Suppressor macrophage treated with lipopolysaccharide for 1 hour (primary cell): ENCODE measurements at places on chromosomes 16 and 17.
A peak's percentile ranks its signal among the peaks of the same experiment; 100 is the strongest.

GRCh38 chr17:41500131-41500911, 5.1 kb downstream of the KRT13 start:
- peak; percentile 53 for DNase-seq

GRCh38 chr16:4690946-4691665, 2.3 kb upstream of the NUDT16L1 start:
- DNase-seq, result no peak

DNA sequence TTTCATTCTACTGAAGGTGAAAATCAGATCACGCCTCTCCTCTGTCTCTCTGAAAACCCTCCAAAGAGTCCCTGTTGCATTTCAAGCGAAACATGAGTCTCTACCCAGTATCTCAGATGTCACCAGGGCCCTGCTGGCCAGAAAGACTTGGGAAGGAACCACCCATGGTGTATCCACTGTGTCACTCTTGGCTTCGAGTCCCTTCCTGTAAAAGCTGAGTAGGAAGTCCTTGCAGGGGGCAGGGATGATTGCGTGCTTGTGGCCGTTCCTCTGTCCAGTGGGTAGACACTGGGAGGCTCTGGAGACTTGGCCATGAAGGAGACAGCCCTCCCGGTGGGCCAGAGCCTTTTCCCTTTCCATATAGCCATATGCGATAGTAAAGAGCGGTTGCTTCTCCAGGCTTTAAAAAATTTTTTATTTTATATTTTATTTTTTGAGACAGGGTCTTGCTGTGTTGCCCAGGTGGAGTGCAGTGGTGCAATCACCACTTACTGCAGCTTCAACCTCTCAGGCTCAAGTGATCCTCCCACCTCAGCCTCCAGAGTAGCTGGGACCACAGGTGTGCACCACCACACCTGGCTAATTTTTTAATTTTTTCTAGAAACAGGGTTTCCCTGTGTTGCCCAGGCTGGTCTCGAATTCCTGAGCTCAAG, 19.0 kb upstream of the RMI2 start:
- peak; percentile 75 for DNase-seq

GRCh38 chr17:4502466-4503154, 3.9 kb downstream of the SPNS2 start:
- DNase-seq, result no peak

GRCh38 chr17:12229335-12229734, 208.7 kb downstream of the MAP2K4 start:
- no peak for DNase-seq

DNA sequence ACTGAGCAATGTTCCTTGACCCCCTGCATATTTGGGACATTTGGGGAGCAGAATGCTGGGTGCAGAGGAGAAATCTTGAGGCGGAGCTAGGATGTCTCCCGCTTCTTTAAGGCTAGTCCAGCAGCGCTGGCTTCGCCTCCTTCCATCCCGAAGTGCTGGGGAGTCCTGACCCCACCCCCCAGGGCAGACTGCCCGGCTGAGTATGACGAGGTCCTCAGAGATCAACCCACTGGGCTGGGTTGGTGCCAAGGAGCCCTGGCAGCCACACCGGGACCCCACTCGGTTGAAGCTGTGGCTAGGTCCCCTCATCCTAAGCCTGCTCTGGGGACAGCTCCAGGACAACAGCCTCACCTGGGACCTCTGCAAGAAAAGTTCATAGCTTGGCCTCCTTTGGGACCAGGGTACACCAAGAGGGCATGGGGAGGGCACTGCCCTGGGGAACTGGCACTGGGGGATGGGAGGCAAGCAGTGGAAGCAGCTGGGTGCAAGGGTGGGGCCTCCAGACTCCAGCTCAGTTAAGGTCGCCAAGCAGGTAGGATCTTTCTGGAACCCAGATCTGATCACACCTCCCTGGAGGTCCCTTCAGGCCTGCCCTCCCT, 11.0 kb downstream of the RHBDF2 start:
- no peak for DNase-seq

DNA sequence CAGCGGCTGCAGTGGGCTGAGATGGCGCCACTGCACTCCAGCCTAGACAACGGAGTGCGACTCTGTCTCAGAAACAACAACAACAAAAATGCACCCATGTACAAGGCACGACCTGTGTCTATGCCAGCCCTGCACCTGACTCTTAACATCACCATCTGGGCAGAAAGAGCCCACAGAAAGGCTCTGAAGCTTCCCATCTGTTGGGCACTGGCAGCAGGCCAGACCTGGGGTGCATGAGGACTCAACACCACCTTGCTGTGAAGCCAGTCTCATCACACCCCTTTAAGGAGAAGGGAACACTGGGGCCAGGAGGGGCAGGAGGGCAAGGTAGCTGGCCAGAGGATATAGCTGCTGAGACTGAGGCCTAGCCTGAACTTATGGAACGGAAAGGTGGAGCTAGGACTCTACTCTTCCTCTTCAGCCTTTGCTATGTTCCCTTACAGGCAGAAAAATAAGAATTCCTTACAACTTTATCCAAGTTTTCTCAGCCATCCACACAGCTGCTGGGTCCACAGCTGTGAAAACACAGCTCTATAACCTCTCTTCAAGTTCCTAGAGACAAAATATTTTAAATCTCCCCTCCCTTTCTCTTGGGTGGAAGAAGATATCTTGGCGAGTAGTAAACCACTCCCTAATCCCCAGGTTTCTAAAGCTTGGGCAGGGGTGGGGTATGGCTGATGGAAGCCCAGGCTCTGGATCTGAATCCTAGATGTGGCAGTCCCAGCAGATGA, 2.8 kb downstream of the ELOB start:
- no peak for DNase-seq

GRCh38 chr17:26782153-26782552, 511.8 kb upstream of the WSB1 start:
- no peak for DNase-seq

DNA sequence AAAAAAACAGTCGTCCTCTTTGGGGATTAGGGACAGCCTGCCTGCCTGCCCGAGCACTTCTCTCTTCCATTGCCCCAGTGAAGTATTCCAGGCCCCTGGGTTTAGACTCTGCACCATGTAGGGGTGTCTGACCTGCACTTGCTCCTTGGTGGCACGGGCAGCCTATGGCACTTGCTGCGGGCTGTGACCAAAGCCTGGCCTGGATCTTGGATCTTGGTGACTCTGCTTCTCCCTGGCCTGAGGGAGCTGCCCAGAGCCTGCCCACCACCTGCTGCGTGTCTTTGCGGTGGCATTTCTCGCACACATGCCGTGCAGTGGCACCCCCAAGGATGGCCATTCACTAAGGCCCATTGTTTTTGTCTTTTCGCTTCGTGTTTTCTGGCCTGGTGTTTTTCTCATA, 6.1 kb upstream of the STH start:
- no peak for DNase-seq

- DNase-seq, result no peak
Observed at GRCh38 chr16:27529962-27530361, 19.8 kb downstream of the GTF3C1 start.

DNA sequence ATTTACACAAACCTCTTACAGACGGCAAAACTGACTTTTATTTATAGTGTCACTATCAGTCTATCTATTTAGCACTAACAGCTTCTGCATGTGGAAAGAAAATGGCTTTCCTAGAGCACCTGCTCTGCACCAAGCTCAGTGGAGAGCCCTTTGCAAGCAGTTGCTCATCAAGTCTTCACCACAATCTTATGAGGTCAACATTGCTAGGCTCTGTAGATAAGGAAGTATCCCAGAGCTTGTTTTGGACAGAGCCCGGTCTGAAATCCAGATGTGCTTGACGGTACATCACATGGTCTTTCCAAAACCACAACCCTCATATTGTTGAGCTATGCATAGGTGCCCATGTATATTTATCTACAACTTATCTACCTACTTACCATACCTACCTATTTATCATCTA, 572.7 kb upstream of the CDH5 start:
- DNase-seq, result no peak

DNA sequence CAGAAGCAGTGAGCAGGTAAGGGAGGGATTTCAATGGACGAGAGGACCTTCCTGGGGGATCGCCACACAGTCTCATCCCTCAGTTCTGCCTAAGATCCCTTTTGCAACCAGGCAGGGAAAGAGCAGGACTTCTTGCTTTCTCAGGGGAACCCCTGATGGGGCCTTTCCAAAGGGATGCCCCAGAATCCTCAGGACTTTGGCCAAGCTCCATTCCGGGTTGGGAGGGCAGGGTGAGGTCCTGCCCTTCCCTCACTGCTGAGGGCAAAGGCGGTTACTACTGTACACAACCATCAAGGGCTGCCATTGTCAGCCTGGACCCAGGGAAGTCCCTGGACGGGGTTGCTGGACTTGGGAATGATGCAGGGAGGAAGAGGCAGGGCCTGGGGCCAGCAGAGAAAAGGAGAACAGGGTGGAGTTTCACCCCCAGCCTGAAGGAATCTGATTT, 9.7 kb downstream of the PRR29 start:
- DNase-seq, result peak; percentile 50

- DNase-seq, result no peak
Observed at GRCh38 chr16:47976636-47977210, 179.1 kb downstream of the ABCC12 start.

DNA sequence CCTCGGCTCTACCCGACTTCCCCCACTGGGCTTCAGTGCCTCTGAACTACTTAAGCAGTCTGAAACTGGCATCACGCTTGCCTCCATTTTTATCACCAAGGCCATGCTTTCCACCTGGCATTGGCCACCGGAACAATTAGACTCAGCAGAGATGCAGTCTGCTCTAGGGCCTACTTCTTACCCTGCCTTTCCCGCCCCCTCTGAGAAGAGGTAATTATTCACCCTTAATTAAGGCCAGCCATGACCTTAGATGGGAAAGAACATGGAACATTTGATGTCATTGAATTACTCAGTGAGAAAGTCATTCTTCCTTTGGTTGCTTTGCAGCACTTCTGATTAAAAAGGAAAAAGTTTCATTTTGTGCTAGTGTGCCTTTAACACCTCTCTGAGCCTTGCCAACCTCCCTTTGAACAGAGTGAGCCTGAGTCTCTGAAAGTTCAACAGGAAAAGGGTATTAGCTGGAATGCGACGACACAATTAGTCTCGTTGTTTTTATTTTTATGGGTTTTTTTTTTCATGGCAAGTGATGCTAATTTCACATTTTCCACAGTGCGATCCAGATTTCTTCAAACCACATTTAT, 60.9 kb upstream of the TNRC6A start:
- DNase-seq, result no peak

DNA sequence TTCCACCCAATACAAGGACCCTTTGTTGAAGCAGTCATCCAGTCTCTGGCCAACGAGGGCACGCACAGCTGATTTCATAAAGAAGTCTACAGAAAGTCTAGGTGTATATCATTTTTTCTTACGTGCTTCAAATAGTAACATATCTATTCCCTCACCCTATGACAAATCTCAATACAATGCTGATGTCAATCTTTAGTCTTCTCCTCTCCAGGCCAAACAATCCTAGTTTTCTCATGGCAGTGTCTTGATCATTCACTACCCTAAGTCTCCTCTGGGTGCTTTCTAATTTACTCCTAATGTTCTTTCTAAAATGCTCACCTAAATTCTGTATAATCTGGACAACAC, 92.6 kb downstream of the CACNG1 start:
- no peak for DNase-seq

- no peak for DNase-seq
Observed at GRCh38 chr16:16015849-16016248, 66.4 kb downstream of the ABCC1 start.

GRCh38 chr16:22924492-22924891, 110.5 kb downstream of the HS3ST2 start:
- DNase-seq, result no peak

GRCh38 chr17:81810892-81811704, 7.1 kb downstream of the GCGR start:
- no peak for DNase-seq

DNA sequence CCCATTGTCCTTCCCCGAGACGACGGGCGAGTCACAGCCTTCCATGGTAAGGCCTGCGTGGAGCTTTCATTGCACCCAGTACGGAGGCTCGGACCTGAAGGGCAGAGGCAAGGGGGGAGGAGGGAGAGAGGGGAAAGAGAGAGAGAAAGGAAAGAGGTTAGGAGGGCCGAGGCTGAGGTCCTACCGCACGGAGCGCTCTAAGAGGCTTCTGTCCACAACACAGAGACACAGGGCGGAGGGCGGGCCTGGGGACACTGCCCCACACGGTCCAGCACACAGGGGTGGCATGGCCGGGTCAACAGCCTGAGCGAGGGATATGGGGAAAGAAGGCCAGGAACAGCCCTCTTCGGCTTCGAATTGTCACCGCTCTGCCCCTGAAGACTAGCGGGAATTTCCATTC, 87.8 kb downstream of the ZFHX3 start:
- no peak for DNase-seq

- DNase-seq, result no peak
Observed at GRCh38 chr17:81580481-81580880, 28.3 kb upstream of the FAAP100 start.

DNA sequence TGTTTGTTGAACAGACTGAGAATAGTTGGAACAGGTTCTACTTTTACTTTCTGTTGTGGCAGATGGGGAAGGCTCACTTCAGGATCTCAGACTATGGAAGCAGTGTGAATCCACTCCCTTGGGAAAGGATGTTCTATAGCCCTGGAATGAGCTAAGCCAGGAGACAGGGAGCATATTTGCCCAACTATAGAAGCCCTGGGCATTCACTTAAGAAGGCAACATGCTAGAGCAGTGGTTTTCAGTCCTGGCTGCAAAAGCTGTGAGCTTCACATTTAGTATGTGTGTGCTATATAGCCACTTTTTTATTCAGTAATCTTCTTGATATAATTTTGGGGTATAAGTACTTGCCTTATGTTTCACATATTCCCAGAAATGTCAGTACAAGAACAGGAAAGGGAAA, 1.2 kb upstream of the KRT32 start:
- DNase-seq, result no peak

DNA sequence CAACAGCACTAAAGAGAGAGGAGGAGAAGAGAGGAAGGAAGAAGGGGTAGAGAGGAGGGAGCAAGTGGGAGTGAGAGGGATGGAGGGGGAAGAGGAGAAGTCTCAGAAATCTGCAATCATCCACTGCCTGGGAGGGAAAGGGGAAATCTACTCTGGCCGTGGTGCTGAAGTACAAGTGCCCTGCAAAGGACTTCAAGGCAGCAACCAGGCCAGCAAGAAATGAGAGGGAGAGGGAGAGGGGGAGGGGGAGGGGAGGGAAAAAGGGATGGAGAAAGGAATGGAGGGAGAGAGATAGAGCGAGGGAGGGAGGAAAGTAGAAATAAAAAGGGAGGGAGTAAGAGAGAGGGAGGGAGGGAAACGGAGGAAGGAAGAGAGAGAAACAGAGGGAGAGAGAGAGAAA, 130.8 kb upstream of the EEF2KMT start:
- no peak for DNase-seq

- peak; percentile 58 for DNase-seq
Observed at GRCh38 chr16:57475711-57476339, 10.5 kb downstream of the DOK4 start.

- peak; percentile 62 for DNase-seq
Observed at GRCh38 chr17:65177901-65178300, 40.7 kb downstream of the RGS9 start.
